ENCODE measurements at places on chromosomes 12 and 14.
A peak's percentile ranks its signal among the peaks of the same experiment; 100 is the strongest.

DNA sequence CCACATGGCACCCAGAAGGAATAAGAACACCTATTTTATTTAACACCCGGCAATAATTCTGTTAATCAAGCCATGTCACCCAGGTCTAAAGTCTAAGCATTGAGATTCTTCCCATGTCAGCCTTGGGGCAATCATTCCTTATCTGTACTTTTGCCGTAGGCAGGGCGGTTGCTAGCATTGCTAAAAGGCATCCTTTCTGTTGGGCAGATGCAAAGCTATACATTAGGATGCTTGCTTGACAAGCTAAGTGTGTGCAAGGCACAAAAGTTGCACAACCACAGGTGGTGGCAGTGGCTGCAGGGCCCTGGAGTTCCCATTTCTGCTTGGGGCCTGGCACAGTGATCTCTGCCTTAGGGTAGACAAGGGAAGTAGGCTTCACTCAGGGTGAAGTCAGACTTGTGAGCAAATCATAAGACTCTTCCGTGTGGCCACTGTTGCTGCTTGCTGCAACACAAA, 12.5 kb upstream of the GALNT6 start:
- no peak for DNase-seq

- peak; percentile 77 for DNase-seq
Measured at GRCh38 chr12:1595690-1596347, 1.4 kb upstream of the FBXL14 start.

DNA sequence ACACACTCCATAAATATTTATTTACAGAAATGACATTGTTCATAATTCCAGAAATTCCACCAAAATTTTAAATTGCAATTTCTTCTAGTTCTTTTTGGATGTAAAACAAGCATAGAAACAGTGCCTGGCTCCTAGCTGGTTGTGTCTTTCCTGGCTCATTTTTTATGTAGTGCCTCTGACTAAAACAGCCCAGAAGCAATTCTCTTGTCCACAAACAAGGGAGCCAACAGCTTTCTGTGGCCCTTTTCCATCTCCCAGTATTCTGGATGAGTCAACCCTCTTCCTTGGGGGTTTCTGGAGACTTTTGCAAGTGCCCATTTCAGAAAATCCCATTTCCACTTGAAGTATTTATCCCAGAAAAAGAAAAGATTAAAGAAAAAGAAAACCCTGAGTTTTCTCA, 141.4 kb downstream of the PHLDA1 start:
- peak; percentile 28 for DNase-seq

GRCh38 chr14:106631879-106632278, 1105.5 kb downstream of the TMEM121 start:
- DNase-seq = no peak

- DNase-seq = no peak
Measured at GRCh38 chr14:63483315-63483714, 59.9 kb downstream of the PPP2R5E start.

GRCh38 chr12:130014485-130014807, 110.6 kb upstream of the TMEM132D start:
- no peak for DNase-seq

DNA sequence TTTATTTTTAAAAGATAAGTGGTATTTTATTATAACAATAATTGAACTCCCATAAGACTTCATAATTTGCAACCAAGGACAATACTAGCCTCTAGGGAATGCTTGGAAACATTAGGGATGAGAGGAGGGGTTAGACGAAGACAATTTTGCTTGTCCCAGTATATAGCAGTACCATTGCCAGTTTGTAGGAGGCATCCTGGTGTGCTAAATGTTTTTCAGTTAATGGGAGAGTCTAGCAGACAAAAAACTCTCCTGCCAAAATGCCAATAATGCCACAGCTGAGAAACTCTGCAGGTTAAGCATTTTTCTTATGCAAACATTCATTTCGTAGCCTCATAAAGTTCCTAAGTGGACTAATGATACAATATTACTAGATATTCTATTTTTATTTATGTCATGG, 38.1 kb downstream of the RASSF9 start:
- no peak for DNase-seq

DNA sequence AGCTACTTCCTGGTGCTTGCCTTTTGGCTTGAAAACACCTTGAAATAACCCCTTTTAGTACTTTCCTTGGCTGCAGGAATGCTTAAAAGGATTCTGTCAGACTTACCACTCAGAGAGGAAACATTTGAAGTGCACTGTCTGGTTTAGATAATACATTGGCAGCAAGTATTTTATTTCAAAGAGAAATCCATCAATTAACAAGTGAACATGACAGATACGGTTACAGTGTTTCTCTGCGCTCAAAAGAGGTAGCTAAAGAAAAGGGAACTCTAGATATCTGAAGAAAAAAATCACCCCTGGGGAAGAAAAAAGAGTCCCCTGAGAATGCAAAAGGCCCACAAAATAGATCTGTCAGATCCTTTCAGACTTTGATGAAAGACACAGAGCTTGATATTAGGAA, 421.9 kb downstream of the LRFN5 start:
- DNase-seq = no peak

GRCh38 chr14:65926935-65927700, 514.6 kb downstream of the FUT8 start:
- no peak for DNase-seq

DNA sequence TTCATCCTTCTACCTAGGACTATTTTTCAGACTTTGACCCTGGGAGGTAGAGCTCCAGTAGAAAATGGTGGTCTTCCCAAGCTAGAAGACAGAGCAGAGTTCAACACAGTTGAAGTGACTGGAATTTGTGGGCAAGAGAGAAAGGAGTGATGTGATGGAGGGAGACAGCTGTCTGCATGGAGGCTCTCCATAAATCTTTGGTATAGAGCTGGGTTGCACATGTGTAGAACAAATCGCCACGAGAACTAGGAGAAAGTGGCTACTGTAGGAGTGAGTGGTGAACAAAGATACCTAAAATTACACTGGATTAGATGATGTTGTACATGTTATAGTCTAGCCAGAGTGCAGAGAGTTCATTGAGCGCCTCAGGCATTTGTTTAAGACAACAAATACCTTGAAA, 14.5 kb downstream of the GPR135 start:
- DNase-seq = no peak

GRCh38 chr14:33026850-33027430, 88.3 kb downstream of the NPAS3 start:
- peak; percentile 1 for DNase-seq

GRCh38 chr12:67419810-67420209, 150.7 kb downstream of the CAND1 start:
- DNase-seq = no peak

GRCh38 chr12:47854531-47854930, 34.8 kb upstream of the HDAC7 start:
- DNase-seq = no peak

DNA sequence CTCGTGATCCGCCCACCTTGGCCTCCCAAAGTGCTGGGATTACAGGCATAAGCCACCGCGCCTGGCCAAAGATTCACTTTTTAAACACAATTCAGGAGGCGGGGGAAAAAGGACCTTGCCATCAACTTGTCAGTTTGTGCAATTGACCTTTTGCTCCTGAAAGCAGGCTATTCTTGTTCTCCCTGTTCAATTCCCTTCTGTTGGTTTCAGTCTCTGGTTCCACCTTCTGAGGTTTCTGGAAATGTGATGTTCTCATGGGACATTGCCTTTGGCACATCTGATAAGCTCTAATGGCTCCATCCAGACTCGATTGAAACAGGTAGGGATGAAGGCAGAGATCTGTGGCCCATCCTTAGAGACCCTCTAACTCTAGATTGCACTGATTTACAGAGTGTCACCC, 17.9 kb upstream of the CCDC85C start:
- DNase-seq = no peak

DNA sequence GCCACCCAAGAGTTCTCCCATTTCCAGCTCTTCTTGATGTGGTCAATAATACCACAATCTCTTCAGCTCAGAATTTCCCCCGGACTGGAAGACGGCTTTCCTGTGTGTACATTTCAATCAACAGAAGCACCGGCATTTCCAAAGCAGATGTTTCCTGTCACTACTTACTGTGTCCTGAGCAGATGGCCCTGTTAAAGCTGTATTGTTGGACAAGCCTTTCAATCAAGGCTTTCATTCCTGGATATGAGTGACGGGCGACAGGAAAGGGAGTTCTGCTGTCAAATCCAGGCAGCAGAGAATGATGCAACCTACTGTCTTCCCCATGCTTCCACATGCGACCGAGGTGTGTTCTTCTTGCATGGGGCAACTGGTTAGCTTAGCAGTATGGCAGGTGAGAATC, 76.4 kb upstream of the CCDC60 start:
- DNase-seq = no peak

DNA sequence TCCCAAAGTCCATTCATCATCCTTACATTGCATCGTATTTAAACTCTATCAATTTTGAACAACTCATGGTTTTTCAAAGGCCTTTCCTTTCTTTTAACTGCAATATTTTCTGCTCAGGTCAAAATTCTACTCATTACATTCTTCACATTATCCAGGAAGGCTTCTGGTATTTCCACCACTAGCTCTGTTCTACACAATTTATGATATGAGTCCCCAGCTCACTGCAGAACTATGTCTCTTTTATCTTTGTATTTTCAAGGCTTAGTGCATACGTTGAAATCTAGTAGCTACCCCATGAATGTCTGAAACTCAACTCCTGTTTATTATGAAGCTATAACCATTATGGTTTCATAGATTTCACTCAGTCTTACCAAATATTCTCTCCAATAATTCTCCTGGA, 282.9 kb downstream of the DUSP6 start:
- DNase-seq = no peak

- DNase-seq = no peak
Measured at GRCh38 chr14:54537651-54538050, 27.9 kb downstream of the CGRRF1 start.

GRCh38 chr14:24948261-24948847, 101.6 kb downstream of the STXBP6 start:
- DNase-seq = no peak

DNA sequence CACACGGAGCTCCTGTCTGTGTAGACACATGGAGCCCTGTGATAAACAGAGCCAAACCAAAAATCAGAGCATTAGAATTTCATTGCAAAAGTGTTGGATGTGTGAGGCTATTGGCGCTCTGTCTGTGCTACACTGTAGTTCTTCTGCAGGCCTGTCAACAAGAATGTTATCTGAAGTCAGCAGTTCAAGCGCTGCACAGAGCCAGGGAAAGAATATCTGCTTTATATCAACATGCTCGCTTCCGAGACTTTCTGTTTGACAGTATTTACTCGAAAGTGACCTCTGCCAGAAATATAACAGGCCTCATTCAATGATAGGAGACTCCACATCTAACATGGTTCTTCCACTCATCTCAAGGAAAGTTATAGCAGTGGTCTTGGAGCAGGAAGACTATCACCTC, 118.3 kb downstream of the CCER1 start:
- no peak for DNase-seq

DNA sequence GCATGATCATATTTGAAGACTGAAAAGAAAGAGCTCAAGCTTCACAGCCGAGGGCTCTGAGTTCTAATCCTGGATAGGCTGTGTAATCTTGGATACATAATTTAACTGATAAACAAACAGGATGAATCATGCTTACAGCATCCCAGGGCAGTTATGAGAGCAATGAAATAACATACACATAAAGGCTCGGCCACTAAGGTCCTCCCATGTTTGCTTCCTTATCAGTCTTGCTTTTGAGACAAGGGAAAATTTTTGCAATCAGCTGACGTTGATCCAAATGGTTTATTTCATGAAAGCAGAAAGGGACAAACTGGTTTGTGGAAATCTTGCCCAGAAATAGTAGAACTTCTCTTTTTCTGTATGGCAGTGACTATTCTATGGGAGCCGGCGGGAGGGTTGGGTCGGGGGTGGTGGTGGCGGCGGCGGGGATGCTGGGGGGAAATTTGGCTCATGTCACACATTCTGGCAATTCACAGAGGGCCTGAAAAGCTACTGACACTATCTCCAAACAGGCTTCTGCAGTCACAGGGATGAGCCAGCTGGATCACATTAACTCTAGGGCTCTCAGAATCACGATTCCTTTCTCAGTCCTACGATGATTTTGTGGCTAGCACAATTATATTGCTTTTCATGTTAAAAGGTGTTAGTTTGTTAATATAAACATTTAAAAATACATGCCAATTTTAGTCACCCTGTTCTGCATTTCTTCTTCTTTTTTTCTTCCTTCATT, 124.5 kb downstream of the SLC8A3 start:
- DNase-seq = no peak

GRCh38 chr14:90758028-90758889, 58.0 kb downstream of the TTC7B start:
- DNase-seq = peak; percentile 91

DNA sequence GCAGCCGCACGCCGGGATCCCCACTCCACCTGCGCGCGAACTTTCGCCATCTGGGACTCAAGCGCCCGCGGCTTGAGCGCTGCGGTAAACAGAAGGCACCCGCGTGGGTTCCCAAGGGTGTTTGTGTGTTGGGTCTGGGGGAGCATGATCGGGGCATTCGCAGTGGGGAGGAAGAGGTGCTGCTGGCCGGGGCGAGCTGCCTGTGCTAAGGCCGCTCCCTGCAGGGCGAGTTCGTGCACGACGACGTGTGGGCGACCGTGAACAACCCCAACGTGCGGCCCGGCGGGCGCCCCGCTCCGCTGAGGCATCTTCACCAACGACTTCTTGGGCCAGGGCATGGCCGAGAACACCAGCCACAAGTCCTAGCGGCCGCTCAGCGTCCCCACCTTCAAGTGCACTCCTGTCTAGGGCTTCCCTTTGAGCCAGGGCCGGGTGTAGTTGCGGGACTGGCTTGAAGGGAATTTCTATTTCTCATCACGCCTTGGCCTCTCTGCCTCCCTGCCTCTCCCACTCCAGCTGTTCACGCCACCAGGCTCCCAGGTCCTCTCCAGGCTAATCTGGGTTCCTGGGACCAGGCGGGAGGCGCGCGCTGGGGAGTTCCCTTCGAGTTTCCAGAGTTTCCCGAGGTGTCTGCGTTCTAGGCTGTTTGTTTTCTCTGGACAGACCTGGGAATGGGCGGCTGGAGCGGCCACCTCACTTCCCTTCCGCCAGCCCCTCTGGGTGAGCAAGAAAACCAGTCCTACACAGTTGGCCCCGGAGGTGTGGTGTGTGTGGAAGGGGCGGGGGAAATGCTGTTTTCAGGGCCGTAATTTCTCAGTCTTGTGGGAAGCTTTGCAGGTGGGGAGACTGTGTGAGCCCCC, 417.8 kb upstream of the TMTC1 start:
- DNase-seq = no peak

DNA sequence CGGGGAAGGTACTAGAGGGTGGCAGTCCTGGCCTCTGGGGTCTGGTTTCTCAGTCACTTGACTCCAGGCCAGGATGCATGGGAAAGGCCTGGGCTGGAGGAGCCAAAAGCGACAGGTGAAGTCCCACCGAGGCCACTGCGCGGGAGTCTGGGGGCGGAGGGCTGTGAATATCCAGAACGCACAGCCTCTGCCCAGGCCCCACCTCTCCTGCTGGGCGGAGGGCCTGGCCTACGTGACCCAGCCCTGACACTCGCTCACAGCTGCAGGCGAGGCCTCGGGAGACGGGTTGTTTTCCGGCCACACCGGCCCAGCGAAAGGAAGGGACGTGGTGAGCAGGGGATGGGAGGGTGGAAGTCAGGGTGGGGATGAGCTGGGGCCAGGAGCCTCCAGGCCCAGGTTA, 91.2 kb downstream of the RFLNA start:
- DNase-seq = peak; percentile 64

Data from EL (cell line).